Muscle of leg (tissue), 16 donors: ENCODE measurements at places on chromosomes 5 and 9.

GRCh38 chr9:137027369-137028262, at the start of gene ABCA2:
Gene ABCA2, minus strand, starts transcription at chr9:137028237. Its CDS starts 97 bp downstream, at chr9:137028140.
- no peak for DNase-seq

DNA sequence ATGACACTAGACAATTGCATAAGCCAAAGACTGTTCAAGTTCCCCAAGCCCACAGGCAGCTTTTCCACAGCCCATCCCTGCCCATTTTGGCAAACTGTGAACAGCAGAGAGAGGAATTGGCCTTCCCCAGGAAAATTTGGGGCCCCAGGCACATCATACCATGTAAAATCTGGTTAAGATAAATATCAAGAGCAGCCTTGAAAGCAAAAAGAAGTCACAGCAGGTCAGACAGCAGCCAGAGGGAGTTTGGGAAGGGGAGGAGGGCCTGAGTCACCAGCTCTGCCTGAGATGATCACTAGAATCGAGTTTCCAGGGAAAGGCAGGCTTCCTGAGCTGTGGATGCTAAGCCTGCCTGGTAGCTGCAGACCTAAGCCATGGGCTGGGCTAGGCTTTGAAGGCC, 179.2 kb downstream of the RFK start:
- DNase-seq: peak; percentile 28

GRCh38 chr5:125372694-125373631, 626.5 kb upstream of the ZNF608 start:
- peak; percentile 61 for DNase-seq

DNA sequence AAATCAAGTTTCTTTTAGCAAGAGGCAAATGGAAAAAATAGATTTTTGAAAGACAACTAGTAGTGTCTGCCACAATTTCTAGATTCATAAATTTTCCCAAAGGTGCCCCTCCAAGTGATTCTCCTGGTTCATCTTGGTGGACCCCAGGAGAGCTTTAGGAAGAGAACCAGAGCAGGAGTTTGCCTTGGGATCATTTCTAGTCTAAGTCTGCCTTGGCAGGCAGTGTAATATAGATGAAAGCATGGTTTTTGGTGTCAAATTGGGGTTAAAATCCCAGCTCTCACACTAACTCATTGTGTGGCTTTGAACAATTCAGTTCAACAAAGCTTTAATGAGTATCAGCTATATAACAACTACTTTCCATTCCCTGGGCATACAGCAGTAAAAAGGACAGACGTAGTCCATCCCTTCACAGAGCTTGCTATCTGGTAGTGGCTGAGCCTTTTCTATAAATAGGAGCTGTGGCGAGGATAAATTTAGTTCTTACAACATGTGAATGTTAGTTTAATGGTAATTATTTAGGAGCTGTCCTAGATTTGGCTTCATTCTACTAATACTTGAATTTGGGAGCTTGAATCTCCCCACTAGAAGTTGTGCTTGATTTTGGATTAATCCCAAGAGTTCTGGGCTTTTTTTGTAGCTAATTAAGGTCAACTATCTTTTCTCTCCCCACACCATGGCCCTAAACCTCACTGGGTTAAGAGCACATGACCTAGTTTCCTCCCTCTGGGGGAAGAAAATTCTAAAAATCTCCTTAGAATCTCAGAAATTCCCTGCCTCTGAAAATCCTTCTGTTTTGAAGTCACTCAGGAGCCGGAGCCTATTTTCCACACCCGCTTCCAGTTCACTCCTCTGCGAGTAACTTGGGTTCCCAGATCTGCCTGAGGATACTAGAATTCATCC, 197.8 kb downstream of the PCSK1 start:
- no peak for DNase-seq

- no peak for DNase-seq
Observed at GRCh38 chr5:158874343-158874742, 225.4 kb downstream of the EBF1 start.

- peak; percentile 54 for DNase-seq
Observed at GRCh38 chr9:107340920-107341632, 58.0 kb downstream of the RAD23B start.

GRCh38 chr9:27276193-27277030, 20.5 kb downstream of the EQTN start:
- DNase-seq: peak; percentile 82

- DNase-seq: no peak
Observed at GRCh38 chr5:34521628-34522290, 134.4 kb upstream of the RAI14 start.

DNA sequence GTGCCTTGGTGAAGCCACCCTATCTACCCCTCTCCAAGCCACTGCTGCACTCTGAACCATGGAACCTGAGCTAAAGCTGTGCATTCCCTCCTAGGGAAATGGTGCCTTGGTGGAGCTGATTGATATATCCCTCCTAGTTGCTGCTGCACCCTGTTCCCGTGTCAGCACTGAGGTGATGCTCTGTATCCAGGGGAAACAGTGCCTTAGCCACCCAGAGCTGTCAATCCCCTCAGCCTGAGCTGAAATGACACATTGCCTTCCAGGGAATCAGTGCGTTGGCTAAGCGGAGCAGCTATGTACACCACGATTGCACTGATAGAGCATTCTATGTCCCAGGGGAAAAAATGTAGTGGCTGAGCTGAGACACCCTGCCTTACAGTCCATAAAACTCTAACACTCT, 257.0 kb downstream of the TMEM232 start:
- DNase-seq: no peak

DNA sequence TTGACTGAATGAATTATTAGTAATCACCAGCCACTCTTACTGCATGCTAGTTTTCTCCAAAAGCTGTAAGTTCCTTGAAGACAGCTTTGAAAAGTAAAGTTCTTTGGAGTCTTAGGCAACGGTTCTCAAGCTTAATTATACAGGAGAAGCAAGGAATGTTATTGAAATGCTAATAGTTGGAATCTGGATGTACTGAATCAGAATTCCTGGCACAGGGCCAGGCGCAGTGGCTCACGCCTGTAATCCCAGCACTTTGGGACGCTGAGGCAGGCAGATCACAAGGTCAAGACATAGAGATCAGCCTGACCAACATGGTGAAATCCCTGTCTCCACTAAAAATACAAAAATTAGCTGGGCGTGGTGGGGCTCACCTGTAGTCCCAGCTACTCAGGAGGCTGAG, 33.4 kb downstream of the GRIA1 start:
- DNase-seq: no peak

DNA sequence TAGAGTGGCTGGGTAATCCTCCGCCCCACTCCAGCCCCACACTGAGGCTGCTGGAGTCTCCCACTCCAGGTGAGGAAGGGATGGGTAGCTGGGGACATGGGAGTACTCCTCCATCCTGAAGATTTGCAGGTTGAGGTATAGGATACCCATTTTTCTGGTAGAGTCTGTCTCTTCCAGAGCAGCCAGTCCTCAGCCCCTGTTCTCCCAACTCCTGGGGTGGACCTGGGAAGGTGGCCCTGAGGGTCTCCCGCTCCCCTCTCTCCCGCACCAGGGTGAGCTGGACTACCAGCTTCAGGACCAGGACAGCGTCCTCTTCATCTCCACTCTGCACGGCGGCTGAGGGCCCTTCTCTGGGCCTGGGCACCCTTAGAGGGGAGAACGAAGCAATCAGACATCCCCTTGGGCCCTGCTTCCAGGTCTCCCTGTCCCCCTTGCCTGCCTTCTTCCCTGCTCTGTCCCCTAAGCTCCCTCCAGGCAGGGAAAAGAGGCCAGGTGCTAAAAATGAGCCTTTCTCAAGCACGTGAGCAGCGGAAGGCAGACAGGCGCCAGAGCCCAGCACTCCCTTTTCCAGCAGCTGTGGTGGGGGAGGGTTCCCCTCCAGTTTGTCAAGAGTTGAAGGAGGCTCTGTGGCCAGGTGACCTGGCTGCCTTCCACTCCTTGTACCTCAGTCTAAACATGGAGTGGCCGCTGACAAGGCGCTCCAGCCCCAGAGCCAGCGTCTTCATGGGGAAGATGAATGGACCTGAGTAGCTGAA, 18.4 kb downstream of the URM1 start:
- peak; percentile 49 for DNase-seq

GRCh38 chr5:36496471-36496870, 109.9 kb upstream of the SLC1A3 start:
- DNase-seq: no peak
